ENCODE measurements at places on chromosomes 4 and X.

- DNase-seq = peak; percentile 25
These were observed 5.2 kb upstream of the CBR4 start for GRCh38 chr4:169015186-169015623.

DNA sequence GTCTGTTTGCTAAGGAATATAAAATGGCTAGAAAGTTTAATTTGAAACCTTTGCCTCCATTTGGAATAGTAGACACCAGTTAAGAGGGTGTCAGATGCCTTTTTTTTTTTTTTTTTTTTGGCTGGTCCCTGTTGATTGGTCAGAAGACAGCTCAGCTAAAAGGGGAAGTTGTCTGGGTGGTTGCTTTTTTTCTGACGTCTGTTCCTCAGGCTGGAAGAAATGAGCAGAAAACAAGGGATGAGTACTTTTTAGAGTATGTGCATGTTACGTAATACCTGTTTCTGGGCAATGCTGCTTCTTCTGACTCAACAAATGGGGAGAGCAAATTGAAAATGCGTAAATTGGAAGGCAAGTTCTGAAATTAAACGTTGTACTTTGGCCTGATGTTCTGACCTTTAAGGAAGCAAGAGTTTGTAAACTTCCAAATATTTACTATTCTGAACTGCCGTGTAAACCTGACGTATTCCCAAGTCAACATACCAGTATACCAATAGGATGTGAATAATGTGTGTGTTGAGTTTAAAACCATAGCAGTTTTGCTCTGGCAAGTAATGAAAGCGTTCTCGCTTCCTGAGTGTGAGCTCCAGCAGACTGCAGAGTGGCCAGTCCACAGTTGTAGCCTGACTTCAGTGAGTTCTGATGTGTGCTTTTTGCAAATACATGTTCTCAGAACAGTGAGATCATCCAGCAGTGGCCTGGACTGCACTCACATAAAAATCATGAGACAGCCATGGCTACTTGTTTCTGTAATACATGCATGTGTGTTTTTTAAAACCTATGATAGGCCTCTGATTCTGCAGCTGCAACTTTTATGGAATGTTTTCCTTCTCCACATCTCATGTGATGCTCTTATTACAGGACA is 1.7 kb downstream of the SAT1 start:
- peak; percentile 76 for DNase-seq

- no peak for DNase-seq
These were observed 41.1 kb upstream of the NKAP start for GRCh38 chrX:119984652-119985051.

DNA sequence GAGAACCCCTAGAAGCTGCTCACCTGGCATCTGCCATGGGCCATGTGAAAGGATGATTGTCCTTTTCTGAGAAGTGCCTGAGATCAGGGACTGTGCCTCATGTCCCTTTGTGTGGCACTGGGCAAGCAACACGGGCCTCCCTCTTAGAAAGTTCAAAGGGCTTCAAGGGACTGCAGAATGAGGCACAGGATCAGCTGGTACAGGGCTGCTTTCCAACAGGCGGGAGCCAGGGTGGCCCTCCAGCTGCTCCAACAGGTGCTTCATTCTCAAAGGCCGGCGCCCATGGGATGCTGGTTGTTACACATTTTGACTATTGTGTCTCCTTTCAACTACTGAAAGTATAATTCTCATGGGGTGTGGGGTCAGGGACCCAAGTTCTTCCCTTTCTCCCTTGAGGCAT is 114.7 kb downstream of the ENPP6 start:
- DNase-seq = no peak

- peak; percentile 93 for DNase-seq
These were observed 15.3 kb downstream of the CCNG2 start for GRCh38 chr4:77172336-77172735.

DNA sequence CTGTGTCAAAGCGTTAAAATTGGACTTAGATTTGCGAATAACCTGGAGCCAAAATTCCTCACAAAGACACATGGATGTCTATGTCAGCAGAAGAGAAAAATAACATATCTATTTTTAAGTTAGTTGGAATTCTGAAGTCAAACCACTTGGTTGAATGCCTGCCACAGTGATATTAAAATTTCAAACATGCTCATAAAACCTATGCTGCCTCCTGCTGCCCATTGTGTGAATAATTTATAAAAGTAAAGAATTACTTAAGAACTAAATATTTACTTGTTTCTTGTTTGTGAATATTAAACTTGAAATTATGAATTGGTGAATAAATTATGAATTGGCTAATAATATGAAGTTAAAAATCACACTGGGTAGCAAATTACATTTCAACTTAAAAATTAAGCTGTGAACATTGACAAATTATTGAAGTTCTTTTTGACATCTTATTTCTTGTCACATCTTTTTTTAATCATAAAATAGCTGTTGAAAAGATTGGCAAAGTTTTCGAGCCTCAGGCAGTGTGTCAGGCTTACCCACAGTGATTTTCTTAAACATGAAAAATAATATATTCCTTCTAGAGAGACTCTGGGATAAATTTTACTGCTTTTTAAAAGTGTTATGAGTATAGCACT is 35.4 kb downstream of the FABP2 start:
- peak; percentile 63 for DNase-seq

DNA sequence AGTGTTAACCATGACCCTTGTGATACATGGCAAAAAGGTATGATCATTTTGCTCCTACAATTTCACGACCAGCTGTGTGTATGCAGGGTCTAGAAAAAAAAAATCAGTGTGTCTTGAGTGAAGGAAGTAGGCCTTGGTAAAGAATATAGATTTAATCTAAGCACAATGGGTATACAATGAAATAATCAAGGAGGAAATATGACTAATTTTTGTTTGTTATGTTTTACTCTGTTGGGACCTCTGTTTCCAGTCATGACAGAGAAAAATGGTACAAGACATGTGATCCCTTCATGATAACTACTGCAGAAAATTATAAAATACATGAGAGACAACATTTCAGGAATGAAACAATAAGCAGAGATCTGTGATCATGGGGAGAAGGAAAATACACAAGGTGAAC is 835.5 kb downstream of the PDHA2 start:
- no peak for DNase-seq

DNA sequence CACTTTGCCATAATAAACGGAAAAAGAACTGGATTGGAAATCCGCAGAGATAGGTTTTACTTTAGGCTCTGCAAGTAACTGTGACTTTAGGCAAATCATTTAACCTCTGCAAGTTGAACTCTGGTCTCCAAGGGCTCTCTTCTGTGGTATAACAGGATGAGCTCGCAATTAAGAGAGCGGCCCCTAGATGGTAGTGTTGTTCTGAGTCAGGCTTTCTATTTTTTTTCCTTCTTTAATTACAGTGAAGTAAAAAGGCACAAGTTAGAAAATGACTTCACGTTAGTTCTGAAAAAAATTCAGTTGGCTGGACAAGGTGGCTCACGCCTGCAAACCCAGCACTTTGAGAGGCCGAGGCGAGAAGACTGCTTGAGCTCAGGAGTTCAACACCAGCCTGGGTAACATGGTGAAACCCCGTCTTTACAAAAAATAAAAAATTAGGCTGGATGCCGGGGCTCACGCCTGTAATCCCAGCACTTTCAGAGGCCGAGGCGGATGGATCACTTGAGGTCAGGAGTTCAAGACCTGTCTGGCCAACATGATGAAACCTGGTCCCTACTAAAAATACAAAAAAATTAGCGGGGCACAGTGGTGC is 18.0 kb downstream of the RPS3A start:
- DNase-seq = peak; percentile 68

DNA sequence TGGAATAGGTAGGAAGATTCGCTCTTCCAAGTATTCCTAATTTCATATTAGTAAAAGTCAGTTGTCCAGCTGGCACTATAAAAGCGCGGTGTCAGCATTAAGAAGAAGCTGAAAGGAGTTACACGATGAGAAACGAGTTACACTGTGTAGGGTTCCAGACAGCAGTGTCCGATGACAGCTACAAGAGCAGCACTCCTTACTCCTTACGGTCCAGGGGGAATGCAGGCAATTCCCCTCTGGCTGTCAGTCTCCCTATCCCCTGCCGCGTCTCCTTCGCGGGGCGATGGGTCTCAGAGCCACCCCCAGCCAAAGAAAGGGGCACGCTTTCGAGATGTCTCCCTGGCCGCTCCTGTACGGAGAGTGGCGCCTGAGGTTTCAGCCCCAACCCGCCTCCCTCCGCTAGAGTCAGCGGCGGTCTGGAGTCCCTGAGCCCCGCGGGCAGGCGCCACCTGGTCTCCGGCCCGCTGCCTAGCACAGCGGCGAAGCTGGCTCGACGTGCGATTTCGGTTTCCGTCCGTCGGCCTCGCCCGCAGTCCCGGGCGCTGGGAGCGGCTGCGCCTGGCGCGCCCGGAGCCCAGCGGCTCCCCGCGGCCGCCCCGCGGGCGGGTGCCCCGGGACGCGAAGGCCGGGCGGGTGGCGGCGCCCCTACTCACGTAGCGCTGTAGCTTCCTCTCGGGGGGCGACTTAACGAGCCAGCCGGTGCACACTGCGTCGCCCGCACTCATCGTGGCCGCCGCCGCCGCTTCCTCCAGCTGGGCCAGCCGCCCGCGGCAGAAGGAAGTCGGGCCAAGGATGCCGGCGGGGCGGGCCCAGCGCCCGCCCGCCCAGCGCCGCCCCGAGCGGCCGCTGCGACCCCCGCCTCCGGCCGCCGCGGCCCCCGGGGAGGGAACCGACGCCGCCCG is at the start of gene GAB3:
GAB3 (minus strand) TSS at position 777 of the 902 bp plus-strand sequence; CDS start at position 725, 52 bp downstream.
- peak; percentile 32 for DNase-seq

DNA sequence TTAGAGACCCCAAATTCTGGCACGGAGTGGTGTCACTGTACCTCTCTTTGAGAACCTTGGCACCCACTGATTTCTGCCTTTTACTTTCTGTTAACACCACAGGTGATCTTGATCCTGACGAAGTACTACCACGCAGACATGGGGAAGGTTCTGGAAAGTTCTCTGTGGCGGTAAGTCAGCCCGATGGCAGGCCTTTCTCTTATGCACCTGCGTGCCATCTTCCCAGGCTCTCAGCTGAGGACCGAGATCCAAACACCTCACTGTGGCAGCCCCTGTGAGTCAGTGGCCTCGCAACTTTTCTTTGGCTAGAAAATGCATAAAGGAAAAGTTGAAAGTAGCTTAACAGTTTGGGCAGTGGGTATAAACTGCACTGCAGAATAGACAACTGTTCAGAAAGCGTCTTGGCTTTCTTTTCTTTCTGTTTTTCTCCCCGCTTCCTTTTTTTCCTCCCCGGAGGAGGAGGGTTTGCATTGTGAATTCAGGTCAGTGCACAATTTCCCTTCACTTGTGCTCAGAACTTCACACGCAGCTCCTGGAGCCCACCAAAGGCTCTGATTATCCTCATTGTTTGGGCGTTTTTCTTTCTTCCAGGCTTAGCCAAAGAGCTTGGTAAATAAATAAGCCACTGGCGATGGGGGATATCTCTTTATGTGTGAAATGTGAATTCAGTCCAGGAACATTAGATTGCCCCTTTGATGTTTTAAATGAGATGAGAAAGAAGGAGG is 38.4 kb downstream of the PSAPL1 start:
- no peak for DNase-seq

DNA sequence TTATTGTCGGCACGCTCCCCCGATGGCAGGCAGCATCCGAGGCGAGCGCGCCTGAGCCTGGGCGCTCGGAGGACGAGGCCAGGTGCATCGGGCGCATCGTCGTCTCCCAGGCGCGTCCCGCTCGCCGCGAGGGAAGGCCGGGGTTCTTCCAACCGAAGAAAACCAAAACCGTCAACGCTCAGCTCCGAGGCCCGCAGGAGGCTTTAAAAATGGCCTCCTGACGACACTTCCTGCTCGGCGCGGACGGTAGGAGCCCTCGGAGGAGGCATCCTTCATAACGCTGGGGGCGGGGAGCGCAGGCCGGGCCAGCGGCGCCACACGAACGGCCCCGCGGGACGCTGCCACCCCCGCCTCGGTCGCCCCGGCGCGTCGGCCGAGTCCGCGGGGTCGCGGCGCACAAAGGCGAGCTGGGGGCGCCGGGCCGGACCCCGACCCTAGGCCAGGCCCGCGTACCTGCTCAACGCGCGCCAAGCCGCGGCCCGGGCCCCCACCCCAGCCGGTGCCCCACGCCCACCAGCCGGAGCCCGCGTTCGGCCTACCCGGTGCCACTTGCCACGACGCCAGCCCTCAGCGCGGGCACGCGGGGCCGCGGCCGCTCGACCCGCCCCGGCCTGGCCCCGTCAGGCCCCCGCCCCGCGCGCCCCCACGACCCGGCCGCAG is 501 bp downstream of the ZNF518B start:
- DNase-seq = peak; percentile 38

- peak; percentile 64 for DNase-seq
These were observed 218.3 kb downstream of the SOWAHB start for GRCh38 chr4:76679691-76680090.

GRCh38 chrX:97897998-97898397 is 1014.3 kb downstream of the RPA4 start:
- DNase-seq = no peak
